ENCODE measurements at places on chromosomes 3 and 15. TPM values are rescaled to one million over a fixed set of nuclear protein-coding genes. Genes with fewer than 3 reads are reported as not detected.

CLN6 gene
- polyA plus RNA-seq, result 16.1 TPM

SPATA12 gene
- 0.32 TPM for polyA plus RNA-seq

CMTM6 gene
- 92.3 TPM for polyA plus RNA-seq

SATB1 gene
- polyA plus RNA-seq, result 0.01 TPM

C3orf22 gene
- polyA plus RNA-seq, result not detected

Data from GM12878 (cell line).